ENCODE measurements at places on chromosomes 4 and X. TPM values are rescaled to one million over a fixed set of nuclear protein-coding genes. Genes with fewer than 3 reads are reported as not detected.

CFAP47 gene
- not detected for total RNA-seq

TRPC3 gene
- 0.15 TPM for total RNA-seq

DAPP1 gene
- total RNA-seq, result not detected

WDR13 gene
- total RNA-seq, result 109 TPM

MAGEC2 gene
- not detected for total RNA-seq

SSX3 gene
- not detected for total RNA-seq

TFDP3 gene
- total RNA-seq, result not detected

ZDHHC15 gene
- total RNA-seq, result 0.10 TPM
